ENCODE measurements at places on chromosomes 6 and 20.

DNA sequence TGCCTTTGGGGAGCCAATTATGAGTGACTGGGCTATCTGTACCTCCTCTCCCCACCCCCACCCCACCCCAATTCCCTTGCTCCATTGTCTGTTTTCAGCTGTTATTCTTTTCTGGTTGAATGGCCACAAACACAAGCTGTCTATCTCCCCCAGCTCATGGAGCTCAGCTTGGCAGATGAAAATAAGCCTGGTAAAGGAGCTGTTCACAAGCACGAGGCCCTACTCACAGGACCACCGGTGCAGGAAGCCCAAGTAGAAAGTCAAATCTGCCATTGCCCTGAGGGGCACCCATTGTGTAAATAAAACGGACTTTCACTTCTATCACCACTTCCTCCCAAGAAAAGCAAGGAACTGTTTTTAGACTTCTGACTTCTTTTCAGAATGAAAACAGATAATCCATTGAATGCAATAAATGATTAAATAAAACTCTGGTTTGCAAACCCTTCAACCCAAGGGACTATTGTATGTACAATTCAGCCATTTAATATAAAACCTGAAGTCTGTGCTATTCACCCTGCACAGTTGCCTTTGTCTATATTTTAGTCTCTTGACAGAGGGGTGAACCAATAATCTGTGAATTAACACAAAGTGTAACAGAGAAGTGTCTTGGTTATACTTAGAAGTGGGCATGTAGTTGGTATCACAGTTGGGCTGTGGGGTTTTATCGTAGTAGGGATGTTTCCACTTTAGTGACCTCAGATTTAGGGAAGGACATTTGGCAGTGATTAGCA is 27.7 kb downstream of the RIPOR2 start:
- no peak for DNase-seq

GRCh38 chr6:6469074-6469473 is 119.4 kb upstream of the LY86 start:
- DNase-seq, result no peak

DNA sequence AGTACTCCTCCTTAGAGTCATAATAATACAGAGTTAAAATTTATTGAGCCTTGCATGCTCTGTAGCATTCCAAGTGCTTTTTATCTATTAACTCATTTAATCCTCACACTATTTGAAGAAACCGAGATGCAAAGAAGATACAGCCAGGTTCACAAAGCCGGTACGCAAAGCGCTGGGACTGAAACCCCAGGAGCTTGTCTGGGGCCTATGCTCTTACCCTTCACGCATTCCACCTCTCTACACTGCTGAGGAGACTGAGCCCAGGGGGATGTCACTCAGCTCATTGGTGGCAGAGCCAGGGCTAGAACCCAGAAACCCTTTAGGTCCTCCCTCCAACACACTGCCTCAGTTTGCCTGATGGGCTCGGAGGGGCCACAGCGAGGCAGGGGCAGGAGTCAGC is 19.7 kb upstream of the MRPS18A start:
- DNase-seq, result no peak

- no peak for DNase-seq
Measured at GRCh38 chr20:3000852-3001523, 42.4 kb upstream of the GNRH2 start.

GRCh38 chr6:2859185-2859700 is 17.6 kb upstream of the SERPINB1 start:
- no peak for DNase-seq

- no peak for DNase-seq
Measured at GRCh38 chr6:150992703-150993102, 127.2 kb downstream of the MTHFD1L start.

GRCh38 chr6:103113416-103113815 is 1719.9 kb downstream of the GRIK2 start:
- DNase-seq, result no peak

DNA sequence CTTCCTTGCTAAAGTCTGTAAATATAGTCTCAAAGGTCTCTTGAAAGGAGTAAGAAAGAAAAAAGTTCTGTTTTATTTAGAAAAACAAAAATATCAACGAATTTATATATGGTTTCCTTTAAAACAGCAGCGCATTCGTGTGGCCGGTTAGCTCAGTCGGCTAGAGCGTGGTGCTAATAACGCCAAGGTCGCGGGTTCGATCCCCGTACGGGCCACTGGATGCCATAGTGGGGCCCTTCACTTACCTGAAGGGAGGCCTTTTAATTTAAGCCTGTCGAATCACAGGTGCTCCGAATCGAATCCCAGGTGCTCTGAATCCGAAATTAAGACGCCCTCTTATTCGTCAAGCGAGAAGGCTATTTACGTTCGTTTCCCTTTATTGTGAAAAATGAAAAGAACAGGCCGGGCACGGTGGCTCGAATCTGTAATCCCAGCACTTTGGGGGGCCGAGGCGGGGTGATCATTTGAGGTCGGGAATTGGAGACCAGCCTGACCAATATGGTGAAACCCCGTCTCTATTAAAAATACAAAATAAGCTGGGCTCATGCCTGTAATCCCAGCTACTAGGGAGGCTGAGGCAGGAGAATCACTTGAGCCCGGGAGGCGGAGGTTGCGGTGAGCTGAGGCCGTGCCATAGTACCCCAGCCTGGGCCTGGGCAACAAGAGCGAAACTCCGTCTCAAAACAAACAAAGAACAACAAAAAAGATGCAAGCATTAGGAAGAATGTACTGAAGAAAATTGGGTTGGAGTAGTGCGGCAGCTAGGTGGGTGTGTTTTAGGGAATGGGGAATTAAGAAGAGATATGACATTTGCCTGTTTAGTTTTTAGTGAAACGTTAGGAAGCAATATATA is 195.8 kb upstream of the ZNF184 start:
- DNase-seq, result no peak
